NAMALWA (cell line): ENCODE measurements at places on chromosomes 7 and 10.

- DNase-seq, result no peak
These were observed 304.9 kb downstream of the SUGCT start for GRCh38 chr7:40439686-40440085.

DNA sequence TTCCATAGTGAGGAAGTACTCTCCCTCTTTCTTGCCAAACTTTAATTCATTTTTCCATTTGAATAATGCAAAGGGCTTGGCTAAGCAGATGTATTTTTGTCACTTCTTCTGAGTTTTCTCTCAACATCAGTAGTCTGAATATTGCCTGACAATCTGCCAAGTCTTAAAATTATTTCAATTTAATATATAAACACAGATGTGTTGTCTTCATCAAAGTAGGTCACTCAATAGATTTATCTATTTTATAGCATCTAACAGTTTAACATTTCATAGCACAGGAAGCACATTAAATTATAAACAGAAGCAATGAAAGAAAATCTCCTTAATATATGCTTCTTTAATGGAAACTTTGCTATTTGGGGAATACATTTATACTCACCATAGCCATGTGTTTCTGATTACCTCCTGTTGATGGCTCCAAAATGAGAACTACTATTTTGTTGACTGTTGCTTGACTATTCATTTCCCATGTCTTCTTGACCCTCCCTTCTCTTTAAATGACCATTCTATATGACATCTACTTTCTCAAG is 4.5 kb downstream of the CPED1 start:
- DNase-seq, result no peak

DNA sequence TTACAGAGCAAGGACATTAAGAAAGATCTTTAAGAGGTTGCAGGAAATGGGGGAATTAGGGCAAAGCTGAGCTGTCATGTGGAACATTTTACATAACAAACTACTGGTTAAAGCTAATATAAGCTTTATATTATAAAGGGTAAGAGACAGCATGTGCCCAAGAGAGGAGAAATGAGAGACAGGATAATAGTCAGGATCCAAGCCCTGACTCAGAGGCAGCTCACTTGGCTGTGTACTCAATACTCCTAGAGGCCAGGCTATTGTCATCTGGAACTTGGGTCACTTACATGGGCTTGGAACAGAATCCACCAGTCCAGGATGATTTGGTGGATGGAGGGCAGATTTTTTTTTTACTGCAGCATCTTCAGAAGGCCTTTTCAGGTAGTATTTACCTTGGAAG is 418.6 kb upstream of the ZMIZ1 start:
- no peak for DNase-seq

GRCh38 chr10:2944788-2945187 is 122.6 kb upstream of the PFKP start:
- no peak for DNase-seq

GRCh38 chr10:93065675-93066543 is 5.3 kb downstream of the CYP26C1 start:
- no peak for DNase-seq

GRCh38 chr7:101333912-101334311 is 12.3 kb upstream of the IFT22 start:
- DNase-seq, result no peak

DNA sequence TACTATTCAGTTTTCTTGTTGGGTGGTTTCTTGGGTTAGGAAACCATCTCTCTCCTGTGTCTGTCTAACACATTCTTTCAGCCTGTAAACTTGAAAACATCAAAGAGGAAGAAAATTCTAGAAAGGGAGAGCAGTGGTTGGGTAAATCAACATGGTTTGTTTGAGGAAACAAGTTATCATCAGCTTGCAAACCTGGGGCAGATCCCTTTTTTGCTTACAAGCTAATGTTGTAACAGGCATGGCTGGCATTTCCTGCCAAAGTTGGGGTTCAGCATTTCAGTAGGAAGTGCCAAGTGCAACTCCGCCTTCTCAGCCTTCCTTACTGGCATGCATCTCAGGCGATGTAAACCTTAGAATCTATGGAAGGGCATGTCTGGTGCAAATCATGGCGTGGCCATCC is 112.6 kb downstream of the EEPD1 start:
- no peak for DNase-seq
